ENCODE measurements at places on chromosomes 2 and 18.

GRCh38 chr2:164771897-164772296, 69.7 kb downstream of the COBLL1 start:
- DNase-seq = no peak

GRCh38 chr2:201621293-201621999, 21.9 kb downstream of the TMEM237 start:
- DNase-seq = no peak

DNA sequence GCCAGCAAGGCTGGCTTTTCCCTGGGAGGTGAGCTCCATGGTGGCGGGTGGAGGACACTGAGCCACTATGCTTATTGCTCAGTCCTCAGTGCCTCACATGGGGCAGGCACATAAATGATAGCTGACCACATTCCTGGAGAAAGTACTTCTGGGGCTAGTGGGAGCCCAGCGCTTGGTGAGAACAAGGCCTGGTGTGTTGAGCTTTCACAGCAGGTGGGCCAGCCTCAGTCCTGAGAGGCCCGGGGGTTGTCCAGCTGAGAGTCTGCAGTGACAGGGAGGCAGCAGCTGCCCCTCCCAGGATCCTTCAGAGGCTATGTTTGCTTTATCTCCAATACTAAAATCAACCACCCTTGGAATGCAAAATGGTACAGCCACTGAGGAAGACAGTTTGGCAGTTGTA, 217.7 kb downstream of the ZBTB7C start:
- no peak for DNase-seq

DNA sequence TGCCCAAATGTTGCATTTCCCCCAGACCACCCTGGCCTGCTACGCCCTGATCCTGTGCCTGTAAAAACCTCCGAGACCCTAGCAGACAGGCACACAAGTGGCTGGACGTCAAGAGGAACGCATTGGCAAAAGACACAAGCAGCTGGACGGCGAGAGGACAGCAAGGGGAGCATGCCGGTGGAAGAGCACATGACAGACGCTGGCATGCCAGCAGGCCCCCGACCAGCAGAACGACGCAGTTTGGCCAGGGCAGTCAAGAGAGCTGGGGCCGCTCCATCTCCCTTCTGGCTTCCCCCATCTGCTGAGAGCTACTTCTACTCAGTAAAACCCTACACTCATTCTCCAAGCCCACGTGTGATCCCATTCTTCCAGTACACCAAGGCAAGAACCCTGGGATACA, 42.1 kb downstream of the SAP130 start:
- DNase-seq = no peak

DNA sequence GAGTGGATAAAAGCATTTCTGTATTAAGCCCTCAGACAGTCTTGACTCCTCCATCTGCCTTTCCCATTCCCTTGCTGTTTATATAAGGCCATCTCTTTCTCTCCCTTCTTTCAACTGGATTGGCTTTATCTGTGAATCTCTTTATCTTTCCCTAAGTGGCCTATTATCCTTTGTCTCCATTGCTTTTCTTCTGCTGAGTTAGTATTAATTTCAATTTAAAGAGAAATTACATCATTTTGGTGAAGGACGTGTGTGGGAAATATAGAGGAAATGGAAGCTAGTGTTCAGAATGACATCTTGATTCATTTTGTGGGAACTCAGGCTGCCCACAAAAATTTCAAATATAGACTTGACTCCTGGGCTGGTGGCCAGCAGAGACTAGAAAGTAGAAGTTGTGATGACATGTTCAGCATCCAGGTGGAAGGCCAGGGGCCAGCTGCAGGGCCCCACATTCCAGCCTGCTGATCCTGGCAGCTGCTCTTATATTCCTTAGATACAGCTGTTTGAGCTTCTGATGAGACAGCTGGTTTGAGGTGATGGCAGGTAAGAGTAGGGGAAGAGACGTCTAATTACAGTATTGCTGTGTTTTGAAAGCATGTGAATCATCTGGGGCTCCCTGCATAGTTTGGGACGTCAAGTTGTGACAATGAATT, 52.3 kb downstream of the DIS3L2 start:
- peak; percentile 91 for DNase-seq

DNA sequence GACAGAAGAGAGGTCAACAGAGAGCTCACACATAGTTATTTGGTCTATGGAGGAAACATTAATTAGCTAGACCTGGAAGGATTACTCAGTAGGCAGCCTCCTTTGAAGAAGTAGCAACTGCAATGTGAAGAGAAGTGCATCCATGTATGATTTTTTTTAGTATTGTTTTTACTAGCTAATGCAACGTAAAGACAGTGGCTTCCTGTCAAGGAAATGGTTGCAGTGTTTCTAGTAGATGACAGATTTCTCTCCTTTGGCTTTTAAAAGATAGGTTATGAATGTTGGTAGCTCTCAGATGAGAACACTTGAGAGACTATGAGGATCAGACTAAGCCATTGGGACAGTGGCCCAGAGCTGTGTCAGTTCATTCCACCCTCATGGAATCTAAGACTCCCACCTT, 175.8 kb downstream of the AGPS start:
- DNase-seq = no peak

DNA sequence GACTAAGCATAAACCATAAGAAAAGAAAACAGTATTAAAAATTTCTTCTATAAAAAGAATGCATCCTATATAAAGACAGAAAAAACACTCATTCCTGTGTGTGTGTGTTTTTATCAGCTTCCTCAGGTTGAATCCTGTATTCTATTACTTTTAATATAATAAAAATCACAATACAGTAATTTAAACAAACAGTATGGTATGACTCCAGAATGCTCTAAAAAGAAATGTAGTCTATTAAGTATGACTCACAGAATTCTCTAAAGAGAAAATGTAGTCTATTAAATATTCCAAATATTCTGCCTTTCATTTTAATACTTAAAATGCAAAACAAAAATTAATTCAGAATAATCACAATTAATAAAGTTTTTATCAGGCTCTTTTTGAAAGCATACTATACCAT, 19.8 kb downstream of the CCDC88A start:
- no peak for DNase-seq

GRCh38 chr2:210199854-210200253, 25.4 kb downstream of the ACADL start:
- no peak for DNase-seq

Measured in urothelium cell line (cell line).